ENCODE measurements at places on chromosomes 7 and 10. TPM values are rescaled to one million over a fixed set of nuclear protein-coding genes. Genes with fewer than 3 reads are reported as not detected.

Gene CALML3
- polyA plus RNA-seq: 15.9 TPM

Gene LBX1
- polyA plus RNA-seq: not detected

Gene COA1
- 58.9 TPM for polyA plus RNA-seq

Gene PPP1R3C
- polyA plus RNA-seq: 13.6 TPM

Gene ELAPOR2
- 2.9 TPM for polyA plus RNA-seq

Gene SRRT
- polyA plus RNA-seq: 58.2 TPM

Gene ANKRD61
- not detected for polyA plus RNA-seq

Gene ZNF365
- polyA plus RNA-seq: 0.54 TPM

Gene VPS50
- polyA plus RNA-seq: 12.9 TPM

Gene LRRN3
- polyA plus RNA-seq: 0.54 TPM

Gene OR2A12
- polyA plus RNA-seq: not detected

Gene LRRD1
- not detected for polyA plus RNA-seq

Gene TUBAL3
- polyA plus RNA-seq: 10.8 TPM

Gene HYAL4
- polyA plus RNA-seq: 0.24 TPM

Gene DOCK1
- 15.8 TPM for polyA plus RNA-seq

Gene ZNRF2
- 16.2 TPM for polyA plus RNA-seq

Gene CDNF
- polyA plus RNA-seq: 2.3 TPM

Gene MSMB
- not detected for polyA plus RNA-seq

Gene SLC26A5
- not detected for polyA plus RNA-seq

Gene STEAP1
- polyA plus RNA-seq: 6.3 TPM

Data from kidney (tissue), 22 donors.